ENCODE measurements at places on chromosomes 1 and 21.

- DNase-seq, result no peak
These were observed 9.2 kb downstream of the UAP1 start for GRCh38 chr1:162570718-162571117.

DNA sequence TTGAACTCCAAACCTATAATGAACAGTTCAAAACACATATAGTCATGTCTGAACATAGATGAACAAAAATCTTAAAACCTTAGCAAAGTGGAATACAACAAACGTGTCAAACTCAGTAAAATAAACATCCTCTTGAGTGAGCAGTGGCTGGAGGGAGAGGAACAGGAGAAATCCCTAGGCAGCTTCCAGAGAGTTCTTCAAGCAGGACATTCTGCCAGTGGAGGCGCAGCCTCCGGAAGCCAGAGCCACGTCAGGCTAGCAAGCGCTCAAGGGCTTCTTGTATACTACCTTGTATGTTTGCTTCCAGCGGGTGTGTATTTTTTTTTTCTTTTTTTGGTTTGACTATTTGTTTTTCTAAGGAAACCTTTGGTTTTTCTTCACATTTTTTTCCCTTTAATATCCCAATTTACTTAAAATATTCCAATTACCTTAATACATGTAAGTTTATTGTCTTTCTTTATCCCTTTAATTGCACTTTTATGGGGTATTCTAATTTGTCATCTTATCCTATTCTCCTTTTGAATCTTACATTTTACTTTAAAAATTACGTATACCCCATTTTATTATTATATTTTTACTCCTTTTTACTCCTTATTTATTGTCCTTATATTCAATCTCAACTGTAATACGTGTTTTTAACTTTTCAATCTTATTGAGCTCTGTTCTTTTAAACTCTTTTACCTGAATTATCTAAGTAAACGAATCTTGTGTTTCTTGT is 42.0 kb downstream of the COLGALT2 start:
- no peak for DNase-seq

- no peak for DNase-seq
These were observed 55.3 kb downstream of the NME7 start for GRCh38 chr1:169312084-169312954.

- peak; percentile 92 for DNase-seq
These were observed 3.2 kb downstream of the ATP8B2 start for GRCh38 chr1:154328318-154329151.

DNA sequence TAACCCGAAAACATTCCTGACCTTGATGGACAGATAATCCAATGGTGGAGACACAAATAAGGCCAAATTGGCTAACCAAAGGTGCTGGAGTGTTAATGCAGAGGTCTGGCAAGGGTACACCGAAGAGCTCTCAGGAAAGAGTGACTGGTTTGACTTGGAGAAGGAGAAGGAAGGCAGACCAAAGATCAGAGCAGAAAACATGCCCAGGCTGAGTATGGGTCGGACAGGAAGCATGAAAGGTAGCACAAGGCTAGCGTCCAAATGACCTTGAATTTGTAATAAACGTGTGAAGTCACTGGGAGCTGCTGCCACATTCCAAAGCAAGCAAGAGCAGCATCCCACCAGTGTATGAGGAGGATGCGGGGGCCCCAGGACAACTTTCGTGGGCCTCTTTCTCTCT is 45.7 kb downstream of the APP start:
- no peak for DNase-seq
